ENCODE measurements at places on chromosomes 6 and 20. TPM values are rescaled to one million over a fixed set of nuclear protein-coding genes. Genes with fewer than 3 reads are reported as not detected.

DNA sequence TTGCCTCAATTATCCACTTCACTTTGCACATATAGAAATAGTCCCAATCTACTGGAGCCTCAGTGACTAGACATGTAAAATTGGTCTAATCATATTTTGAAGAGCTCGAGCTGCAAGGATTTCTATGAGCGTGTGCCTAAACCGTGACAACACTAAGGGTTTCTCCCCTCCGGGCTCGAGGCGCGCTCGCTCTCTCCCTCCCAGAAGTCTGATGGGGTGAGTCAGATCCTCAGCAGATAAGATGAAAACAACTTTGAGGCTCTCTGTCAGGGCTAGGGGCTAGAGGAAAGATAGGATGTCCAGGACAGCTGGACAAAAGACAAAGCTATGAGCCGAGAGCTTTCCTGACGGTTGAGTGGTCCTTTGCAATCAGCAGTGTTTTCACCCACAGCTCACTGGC, 16.8 kb downstream of the GNAS-AS1 start:
- no peak for DNase-seq

DNA sequence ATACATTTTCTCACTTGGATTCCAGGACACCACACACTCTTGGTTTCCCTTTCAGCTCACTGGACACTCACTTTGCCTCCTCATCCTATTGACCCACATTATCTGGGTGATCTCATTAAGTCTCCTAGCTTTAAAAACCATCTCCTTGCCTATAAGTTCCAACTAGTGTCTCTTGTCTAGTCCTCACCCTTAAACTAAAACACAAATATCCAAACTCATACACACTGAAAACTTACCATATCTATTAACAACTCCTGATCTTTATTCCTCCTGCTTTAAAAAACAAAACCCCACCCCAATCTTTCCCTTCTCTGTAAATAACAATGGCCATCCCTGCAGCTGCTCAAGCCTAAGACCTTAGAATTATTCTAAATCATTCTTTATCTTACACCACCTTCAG, 3.5 kb upstream of the SMIM28 start:
- no peak for DNase-seq

- no peak for DNase-seq
Observed at GRCh38 chr6:116996842-116997241, 119.8 kb downstream of the RFX6 start.

GRCh38 chr6:134295953-134296553, 21.9 kb downstream of the SGK1 start:
- no peak for DNase-seq

The BNIP5 gene
- not detected for total RNA-seq

DNA sequence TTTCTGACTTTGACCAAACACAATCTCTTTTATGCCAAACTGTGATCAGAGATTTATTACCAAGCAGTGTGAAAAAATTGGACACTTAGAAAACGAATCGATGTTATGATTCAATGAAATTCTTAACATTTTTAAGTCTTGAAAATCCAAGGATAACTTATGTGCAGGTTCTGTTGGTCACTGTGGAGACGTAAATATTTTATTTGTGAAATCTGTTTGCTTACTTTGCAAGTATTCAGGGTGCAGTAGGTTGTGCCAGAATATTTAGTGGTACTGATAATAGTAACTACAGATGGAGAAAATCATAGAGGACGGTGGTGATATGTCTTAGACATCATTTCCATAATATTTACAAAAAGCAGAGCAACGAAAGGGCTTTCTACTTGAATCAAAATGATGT, 97.3 kb downstream of the BMP2 start:
- no peak for DNase-seq

GRCh38 chr20:2663364-2663886, 591 bp downstream of the IDH3B start:
- DNase-seq, result no peak

DNA sequence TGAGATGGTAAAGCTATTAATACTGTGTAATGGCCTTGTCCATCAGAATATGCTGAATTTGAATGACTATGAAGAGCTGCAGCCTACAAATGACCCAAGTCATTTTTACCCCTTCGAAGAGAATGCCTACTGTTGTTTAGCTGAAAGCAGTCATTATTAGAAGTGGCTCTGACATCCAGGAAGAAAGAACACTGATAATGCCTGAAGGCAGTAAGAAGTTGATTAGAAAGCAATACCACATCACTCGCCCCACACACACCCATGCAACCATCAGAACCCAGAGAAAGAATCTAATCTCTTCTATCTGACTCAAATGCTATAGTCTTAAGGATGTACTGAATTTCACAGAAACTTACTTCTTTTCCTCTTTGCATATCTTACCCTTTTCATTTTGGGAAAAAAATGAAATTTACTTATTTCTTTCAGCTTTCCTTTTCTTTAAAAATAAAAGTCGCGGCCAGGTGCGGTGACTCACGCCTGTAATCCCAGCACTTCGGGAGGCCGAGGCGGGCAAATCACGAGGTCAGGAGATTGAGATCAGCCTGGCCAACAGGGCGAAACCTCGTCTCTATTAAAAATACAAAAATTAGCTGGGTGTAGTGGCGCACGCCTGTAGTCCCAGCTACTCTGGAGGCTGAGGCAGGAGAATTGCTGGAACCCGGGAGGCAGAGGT, 61.0 kb downstream of the ARHGAP18 start:
- DNase-seq, result no peak

The APCDD1L gene
- not detected for total RNA-seq

Measured in neural crest cell (in vitro differentiated cells).